ENCODE measurements at places on chromosomes 2 and 18.

- DNase-seq, result peak; percentile 21
Measured at GRCh38 chr2:42828487-42829425, 36.4 kb upstream of the HAAO start.

DNA sequence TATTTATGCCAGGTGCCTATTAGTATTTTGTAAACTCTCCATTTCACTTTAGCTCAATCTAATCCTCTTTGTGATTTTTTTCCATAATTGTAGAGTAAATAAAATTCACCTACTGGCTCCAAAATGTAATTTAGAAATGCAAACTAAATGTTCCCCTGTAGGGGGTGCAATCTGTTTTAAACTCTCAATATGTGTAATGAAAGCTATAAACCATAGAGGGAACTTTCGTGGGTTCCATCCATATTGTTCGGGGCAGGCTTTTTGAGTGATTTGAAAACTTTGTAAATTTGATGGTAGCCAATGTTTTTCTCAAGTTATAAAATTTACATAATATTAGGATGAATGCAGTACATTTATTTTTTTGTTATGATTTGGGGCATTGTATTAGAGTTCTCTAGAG, 49.4 kb downstream of the TSPYL6 start:
- DNase-seq, result no peak

GRCh38 chr18:3450012-3450798, at the start of gene TGIF1:
TSS of gene TGIF1 (plus strand) at chr18:3450172. CDS start at chr18:3450490, 318 bp downstream.
- peak; percentile 66 for DNase-seq

DNA sequence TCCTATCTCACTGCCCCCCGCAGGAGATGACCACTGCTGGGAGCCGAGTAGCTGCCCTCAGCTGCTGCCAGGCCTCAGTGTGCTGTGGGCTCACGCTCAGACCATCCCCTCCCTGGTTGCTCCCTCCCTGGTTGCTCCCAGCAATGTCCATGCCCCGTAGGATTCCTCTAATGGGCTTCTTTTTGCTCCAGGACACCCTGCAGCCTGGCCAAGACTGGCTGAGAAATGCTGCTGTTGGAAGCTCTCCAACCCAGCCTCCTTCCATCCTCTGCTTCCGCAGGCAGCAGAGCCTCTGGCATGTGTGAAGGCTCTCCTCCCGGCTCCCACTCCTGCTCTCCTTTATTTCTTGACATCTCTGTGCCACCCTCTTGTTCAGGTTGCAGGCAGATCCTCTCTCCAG, 48.6 kb downstream of the SOX11 start:
- DNase-seq, result no peak

DNA sequence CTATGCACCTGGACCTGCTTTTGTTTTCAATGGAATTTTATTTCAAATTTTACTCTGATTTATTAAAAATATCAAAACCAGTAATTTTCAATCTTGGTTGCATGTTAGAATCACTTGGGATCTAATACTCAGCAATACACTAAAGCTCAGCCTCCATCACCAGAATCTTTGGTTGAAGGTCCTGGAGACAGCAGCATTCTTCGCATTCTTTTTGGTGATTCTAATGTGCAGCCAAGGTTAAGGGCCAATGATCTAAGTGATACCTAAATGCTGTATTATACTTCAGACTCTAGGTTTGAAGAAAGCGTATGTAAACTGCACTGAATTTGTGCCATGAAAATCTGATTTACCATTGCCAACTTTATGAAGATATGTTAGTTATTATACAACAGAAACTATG, 493.1 kb downstream of the XIRP2 start:
- DNase-seq, result no peak

DNA sequence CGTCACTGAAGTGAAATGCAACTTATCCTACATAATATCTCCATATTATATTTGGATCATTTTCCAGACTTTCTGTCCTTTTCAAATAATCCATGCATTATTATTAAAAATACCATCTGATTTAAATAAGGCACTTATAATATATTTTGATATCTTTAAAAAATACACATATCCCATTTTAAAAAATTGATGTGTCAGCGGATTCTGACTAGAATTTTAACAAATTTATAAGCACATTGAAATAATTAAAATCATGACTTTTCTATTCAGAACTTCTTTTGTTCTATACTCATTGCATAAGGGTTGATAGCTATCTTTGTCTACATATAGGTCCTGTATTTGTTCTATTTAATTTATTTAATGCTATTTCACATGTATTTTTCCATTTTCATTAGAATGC, 199.0 kb upstream of the DSEL start:
- DNase-seq, result no peak

- no peak for DNase-seq
Measured at GRCh38 chr2:70161069-70161534, 29.7 kb downstream of the C2orf42 start.
